T-helper 2 cell (primary cell): ENCODE measurements at places on chromosomes 5 and 9.

DNA sequence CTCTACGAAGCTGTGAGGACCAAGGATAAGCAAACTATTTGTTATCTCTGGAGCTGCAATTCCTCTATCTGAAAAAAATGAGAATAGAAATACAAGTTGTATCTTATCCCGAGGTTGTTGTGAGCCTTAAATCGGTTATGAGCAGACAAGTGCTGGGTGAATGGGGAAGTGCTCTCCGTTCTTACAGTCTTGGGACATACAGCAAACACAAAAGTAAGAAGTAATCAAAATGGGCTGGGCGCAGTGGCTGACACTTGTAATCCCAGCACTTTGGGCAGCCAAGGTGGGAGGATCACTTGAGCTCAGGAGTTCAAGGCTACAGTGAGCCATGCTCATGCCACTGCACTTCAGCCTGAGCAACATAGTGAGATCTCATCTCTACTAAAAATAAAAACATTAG is 31.7 kb downstream of the ITK start:
- no peak for DNase-seq

- DNase-seq: no peak
Observed at GRCh38 chr9:32596936-32597335, 24.0 kb upstream of the NDUFB6 start.

- no peak for DNase-seq
Observed at GRCh38 chr5:28788954-28789353, 1750.6 kb upstream of the CDH9 start.

DNA sequence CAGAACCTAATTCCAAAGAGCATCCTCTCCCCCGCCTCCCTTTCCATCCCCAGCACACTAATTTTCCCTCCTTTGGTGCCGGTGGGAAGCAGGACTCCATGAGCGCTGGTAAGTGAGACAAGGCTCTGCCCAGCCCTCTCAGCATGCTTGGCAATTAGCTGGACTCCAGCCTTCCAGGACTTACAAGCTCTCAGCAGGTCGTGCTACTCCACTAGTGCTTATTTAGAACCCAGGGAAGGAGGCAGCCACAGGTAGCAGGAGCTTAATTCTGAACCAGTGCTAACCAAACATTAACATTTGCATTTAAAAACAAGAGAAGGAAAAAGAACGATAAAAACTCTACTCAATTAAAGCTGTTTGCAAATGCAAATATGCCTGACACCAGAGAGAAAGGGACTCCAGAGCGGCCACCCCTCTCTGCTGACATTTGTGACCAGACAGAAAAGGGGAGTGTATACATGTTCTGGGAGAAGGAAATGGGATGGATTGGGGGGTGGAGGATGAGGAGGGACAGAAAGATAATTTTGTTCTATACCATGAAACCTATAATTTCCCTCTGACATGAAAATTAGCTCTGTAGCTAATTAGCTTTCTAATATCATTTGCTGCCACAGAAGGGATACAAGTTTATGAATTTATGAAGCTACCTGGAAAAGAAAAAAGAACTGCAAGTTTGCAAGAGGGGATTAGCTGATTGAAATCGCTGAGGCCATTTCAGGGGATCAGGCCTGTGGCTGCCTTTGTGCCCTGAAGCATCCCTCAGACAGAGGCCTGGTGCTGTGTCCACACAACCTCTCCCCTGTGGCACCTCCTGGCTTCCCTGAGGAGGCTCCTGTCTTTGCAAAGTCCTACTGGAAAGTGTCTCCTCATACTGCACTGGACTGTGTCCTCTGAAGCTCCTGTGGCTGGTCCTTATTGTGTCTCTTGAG is 266.3 kb downstream of the SEC61B start:
- DNase-seq: no peak

DNA sequence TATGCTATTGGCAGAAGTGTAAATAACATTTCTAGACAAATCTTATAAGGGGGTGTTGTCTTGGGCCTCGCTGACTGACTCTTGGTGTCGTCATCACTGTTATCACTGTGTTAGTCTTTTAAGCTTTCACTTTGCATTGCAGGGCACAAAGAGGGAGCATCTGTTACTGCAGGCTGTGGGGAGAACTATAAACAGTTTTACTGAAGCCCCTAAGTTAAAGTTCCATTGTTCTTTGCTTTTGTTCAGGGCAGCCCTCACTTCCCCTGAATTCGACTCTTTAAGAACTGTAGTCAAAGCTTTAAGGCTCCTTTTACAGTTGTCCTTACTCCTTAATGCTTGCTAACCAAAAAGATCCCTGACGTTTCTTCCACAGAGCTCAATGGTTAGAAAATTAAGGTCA is 605.0 kb downstream of the RAB3C start:
- DNase-seq: no peak

DNA sequence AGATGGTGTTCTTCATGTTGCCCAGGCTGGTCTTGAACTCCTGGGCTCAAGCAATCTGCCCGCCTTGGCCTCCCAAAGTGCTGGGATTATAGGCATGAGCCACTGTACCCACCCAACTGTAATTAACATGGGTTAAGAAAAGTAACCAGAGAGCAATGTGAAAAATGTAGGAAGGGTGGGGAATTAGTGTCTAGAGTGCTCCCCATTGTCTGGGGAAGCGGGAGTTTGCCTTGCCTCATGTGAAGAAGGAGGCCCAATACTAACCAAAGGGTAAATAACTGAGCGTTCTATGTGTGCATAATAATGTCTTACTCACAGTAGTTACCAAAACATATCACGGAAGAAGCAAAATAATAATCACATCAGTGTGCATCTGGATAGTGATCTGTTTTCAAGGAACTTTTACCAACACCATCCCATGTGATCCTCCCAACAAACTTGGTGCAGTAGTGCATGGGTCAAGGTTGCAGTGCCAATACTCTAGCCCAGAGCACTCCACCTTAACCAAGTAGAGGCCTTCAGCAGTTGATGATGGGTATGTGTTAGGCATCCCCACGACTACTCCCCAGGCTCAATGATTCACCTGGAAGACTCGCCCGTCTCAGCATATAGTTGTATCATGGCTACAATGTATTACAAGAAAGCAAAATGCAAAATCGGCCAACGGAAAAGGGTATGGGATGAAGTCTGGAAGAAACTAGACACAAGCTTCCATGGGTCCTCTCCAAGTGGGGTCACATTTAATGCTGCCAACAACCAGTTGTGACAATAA is 26.2 kb downstream of the GNAQ start:
- DNase-seq: no peak
